Esophagus squamous epithelium (tissue), 5 donors: ENCODE measurements at places on chromosomes 2 and 18.

DNA sequence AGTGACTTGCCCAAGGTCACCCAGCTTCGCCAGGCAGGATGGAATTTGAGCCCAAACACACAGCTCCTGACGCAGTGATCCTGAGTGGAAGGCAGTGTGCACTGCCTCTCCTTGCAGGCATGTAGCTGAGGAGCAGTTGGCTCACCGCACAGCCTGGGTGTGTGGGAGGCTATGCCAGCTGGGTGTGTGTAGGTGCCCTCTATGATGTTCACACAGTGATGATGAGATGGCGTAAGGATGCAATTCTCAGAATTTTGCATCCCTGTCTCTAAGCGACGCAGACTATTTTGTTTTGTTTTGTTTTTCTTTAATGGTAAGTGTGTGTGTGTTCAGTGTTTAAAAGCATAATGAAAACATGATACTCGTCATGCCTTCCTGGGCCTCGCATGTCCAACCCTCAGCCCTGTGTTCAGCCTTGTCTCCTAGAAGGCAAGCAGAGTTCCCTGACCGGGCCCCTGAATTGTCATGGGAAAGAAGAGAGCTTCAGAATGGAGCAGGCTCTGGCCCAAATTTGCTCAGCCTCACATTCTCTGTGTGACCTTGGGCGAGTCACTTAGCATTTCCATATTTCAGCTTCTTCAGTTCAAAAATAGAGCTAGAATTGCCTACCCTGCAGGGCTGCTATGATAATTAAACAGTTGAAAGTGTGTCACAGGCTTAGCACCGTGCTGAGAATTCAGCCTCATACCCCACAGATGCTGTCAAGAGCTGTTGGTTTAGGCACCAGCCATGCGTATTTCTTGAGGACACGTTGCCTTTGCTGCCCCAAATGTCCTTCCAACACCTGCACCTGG, 603.6 kb upstream of the RAB6C start:
- no peak for DNase-seq

GRCh38 chr2:207784898-207785297, 15.2 kb upstream of the FZD5 start:
- DNase-seq: no peak

- no peak for DNase-seq
Measured at GRCh38 chr2:84654414-84654813, 138.1 kb downstream of the DNAH6 start.

DNA sequence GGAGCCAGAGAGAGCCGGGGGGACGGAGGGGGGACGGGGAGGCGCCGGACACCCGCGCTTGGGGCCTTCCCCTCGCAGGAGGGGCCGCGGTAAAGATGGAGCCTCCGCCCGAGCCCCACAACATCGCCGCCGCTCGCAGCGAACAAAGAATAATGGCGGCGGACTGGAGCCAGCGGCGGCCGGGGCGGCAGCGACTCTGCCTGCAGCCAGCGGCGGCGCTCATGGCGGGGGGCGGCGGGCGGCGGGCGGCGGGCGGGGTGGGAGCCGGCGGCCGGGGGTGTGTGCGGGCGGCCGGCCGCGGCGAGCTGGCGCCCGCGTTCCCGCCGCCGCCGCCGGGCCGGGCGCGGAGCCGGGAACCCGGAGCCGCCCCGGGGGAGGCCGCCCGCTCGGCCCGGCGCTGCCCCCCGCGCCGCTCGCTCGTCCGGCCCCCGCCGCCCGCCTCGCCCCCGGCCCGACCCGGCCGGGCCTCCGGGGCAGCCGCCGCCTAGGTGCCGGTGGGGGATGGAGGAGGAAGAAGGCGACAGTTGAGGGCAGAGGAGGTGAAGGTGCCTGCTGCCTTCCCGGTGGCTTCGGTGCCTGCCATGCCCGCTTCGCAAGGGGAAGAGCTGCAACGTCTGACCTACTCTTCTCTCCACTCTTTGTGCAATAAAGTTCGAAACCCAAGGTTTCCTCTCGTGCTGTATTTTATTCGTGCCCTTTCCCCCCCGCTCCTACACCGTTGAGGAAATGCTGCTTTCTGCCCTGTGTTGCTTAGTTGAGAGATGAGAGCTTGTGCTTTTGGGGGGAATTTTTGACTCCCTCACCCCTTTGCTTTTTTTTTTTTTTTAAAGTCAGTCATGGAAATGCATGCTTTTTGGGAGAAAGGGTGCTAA, 634 bp downstream of the CREB1 start:
- no peak for DNase-seq

- no peak for DNase-seq
Measured at GRCh38 chr2:74221091-74221490, 22.7 kb downstream of the MTHFD2 start.
